ENCODE measurements at places on chromosomes 1 and 21. TPM values are rescaled to one million over a fixed set of nuclear protein-coding genes. Genes with fewer than 3 reads are reported as not detected.

Gene AMY2A
- not detected for polyA plus RNA-seq

Gene SPATA21
- 0.25 TPM for polyA plus RNA-seq

Gene SLC16A4
- 0.20 TPM for polyA plus RNA-seq

Gene PTGFR
- 0.05 TPM for polyA plus RNA-seq

Gene TNFRSF14
- 0.13 TPM for polyA plus RNA-seq

Gene POLR3GL
- 3.9 TPM for polyA plus RNA-seq

Gene CD34
- 0.50 TPM for polyA plus RNA-seq

Gene PADI3
- polyA plus RNA-seq = 1.9 TPM

Gene GJA5
- 2.0 TPM for polyA plus RNA-seq

Gene FAM3B
- polyA plus RNA-seq = 2.0 TPM

Gene IL20
- not detected for polyA plus RNA-seq

All from H1 (cell line).